ACHN (cell line): ENCODE measurements at places on chromosomes 12 and 14.

DNA sequence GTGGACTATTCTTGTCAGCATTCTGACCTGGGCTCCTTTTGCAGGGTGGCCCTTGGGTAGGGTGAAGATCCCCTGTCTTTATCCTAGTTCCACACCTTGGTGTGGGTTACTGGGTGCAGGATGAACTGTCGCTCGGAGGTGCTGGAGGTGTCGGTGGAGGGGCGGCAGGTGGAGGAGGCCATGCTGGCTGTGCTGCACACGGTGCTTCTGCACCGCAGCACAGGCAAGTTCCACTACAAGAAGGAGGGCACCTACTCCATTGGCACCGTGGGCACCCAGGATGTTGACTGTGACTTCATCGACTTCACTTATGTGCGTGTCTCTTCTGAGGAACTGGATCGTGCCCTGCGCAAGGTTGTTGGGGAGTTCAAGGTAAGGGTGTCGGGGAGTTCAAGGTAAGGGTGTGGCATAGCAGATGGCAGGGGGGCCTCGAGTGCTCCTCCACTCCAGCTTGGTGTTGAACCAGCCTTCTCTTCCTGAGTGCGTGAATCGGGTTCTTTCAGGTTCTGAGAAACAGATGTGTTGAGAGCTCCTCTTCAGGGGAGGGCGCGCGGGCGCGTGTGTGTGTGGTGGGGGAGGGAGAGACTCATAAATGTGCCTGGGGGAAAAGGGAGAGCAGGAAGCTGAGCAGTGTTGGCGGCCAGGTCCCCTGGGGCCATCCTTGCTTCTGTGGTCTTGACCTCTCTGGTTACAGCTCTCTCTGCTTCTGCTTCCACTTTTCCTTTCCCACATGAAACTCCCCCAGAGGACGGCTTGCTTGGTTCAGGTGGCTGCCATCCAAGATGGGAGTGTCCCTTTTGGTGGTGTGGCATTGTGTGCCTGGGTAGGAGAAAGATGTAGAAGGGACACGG lies 4.0 kb downstream of the ATG101 start:
- DNase-seq = no peak

DNA sequence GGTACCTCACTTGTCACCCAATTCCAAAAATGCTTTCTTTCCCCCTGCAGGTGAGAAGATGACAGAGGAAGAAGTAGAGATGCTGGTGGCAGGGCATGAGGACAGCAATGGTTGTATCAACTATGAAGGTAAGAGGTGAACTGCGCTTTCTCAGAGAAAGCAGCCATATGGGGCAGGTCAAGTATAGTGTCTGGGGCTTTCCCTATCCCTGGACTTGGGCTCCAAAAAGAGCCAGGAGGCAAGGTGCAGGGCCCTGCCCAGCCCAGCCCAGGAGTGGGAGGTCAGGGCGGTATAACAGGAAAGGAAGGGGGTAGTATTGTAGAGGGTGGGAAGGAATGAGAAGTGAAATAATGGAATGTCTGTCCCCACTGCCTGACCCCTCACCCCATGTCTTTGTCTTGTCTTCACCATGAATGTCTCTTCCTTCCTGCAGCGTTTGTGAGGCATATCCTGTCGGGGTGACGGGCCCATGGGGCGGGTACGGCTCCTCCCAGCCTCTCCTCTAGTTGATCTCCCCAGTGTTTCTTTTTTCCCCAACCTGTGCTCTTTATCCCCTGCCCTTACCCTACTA lies 2.1 kb downstream of the MYL6 start:
- no peak for DNase-seq

DNA sequence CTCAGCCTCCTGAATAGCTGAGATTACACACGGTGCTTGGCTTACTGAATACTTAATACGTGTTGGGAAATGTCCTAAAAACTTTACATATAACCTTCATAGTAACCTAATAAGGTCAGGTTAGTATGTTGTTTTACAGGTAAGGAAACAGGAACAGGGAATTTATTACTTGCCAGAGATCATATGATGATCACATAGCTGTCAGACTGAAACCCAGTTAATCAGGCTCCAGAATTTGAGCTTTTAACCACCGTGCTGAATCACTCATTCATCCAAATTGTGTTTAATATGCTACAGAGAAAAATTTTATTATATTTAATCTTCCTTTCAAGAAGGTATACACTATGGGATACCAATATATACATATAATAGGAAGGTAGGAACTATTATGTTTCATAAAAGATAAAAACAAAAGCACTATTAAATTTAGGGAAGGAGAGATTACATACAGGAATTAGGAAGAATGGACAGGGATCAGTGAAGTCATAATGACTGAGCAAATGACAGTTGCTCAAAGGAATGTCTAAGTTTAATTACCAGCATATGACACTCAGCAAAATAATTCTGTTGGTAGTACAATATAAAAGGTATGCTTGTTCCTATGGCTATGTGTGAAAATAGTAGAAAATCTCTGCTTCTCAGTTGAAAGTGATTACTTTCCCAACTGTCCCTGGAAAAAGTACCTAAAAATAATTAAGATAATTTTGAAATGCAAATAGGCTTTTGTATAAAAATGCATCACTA lies 59.3 kb downstream of the HEATR5A start:
- no peak for DNase-seq

DNA sequence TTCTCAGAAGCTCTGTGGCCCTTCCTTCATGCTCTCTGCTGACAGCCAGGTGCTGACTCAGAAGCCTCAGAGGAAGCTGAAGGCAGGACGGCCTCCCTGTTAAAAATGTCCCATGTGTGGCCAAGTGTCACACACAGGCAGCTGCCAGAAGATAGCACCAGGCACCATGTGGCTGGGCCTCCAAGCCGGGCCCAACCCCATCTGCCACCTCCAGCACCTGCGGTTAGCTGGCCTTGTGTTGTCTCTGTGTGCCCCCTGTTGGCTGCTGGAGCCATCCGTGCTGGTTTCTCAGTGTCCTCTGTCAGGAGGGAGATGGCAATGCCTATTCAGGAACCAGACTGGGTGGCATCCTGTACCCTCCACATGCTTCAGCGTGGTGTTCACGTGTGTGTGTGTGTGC lies 63.2 kb downstream of the TSPAN11 start:
- peak; percentile 27 for DNase-seq

- no peak for DNase-seq
Measured at GRCh38 chr14:56686416-56686815, 106.8 kb downstream of the TMEM260 start.

DNA sequence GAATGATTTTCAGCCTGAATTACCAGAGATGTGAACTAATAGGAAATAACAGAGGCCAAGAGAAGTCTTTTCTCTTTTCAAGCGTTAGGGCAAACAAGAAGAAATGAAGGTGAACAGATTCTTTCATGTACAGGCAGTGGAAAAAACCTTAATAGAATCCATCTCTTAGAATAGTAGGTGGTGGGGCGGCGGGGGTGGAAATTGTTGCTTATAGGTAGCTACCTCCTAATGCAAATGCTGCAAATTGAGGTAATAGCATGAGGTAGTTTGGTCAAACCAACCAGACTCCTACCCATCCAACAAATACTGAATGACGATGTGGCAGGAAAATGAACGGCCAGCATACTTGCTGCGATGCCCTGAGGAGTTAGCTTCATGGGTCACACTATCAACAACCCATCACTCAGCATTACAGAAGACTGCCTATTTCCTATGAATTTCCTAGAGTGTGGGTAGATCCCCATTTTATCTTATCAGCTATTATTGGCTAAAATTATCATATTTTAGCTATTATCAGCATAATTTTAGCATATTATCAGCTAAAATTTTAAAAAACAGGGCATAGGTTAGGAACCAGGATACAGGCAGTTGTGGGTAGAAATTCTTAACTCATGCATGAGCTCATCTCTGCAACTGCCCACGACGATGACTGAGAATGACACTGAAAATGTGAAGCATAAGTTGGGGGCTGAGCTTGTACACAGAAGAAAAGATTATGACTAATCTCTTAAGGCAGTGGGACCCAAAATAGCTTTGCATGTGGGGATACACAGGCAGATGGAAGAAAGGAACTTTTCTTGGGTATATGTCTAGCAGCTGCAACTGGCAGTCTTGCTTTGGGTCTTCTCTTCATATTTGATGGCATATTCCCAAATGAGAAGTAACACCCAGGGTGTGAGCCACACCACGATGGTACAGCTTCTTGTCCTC lies 68.7 kb downstream of the NIN start:
- no peak for DNase-seq

DNA sequence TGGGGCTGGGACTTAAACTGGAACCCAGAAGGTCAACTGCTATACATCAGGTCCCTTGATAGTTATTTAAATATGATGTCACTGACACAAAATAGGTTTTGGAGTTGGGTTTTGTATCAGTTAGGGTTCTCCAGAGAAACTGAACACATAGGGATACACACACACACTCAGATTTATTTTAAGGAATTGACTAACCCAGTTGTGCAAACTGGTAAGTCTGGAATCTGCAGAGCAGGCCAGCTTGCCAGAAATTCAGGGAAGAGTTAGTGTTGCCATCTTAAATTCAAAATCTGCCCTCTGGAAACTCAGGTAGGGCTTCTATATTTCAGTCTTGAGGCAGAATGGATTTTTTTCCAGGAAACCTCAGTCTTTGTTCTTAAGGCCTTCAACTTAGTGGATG lies 36.9 kb downstream of the MAPK1IP1L start:
- no peak for DNase-seq

DNA sequence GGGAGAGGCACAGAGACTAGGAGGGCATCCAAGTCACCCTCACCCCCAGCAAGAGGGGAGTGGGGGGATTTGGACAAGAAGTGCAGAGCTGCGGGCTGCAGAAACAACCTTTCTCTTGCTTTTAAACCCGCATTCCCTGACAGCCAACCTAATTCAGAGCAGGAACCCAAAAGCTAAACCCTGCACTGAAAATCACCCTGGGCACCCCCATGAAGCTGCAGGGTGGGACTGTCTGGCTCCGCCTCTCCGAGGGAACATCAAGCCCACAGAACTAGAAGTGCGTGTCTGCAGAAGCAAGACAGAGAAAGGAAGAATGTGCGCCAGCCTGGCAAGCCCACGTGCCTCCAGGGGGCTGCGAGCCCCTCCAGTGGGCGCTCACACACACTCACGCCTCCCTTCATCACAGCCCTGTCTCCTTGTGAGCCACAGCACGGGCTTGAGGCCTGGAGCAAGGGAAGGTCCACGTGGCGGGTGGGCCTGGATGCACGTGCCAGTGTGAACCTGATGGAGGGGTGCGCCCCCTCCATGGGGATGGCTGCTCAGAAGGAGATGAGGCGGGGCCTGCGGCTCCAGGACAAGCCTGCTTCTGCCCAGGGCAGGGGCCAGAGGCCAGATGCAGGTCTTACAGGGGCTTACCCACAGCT lies 27.8 kb upstream of the PNMA1 start:
- DNase-seq = no peak

DNA sequence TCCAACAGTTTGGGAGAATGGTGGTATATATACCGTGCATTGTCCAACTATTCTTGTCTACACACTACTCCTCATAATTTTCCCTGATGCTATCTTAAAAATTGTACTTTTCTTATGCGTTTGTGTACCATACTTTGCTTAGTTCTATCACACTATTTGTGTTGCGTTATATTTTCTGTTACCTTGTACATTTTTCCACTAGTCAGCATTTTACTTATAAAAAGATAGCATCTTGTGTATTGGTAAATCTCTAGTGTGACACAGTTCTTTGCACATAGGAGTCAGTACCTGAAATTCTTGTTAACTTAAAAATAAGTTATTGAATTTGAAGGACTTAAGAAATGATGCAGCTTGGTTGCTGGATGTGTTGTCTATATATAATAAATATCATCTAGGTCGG lies 201.8 kb upstream of the LMO3 start:
- DNase-seq = no peak

GRCh38 chr12:2902272-2902880 lies 11.7 kb downstream of the TULP3 start:
- no peak for DNase-seq

- DNase-seq = no peak
Measured at GRCh38 chr12:111581434-111582132, 17.5 kb downstream of the ATXN2 start.

DNA sequence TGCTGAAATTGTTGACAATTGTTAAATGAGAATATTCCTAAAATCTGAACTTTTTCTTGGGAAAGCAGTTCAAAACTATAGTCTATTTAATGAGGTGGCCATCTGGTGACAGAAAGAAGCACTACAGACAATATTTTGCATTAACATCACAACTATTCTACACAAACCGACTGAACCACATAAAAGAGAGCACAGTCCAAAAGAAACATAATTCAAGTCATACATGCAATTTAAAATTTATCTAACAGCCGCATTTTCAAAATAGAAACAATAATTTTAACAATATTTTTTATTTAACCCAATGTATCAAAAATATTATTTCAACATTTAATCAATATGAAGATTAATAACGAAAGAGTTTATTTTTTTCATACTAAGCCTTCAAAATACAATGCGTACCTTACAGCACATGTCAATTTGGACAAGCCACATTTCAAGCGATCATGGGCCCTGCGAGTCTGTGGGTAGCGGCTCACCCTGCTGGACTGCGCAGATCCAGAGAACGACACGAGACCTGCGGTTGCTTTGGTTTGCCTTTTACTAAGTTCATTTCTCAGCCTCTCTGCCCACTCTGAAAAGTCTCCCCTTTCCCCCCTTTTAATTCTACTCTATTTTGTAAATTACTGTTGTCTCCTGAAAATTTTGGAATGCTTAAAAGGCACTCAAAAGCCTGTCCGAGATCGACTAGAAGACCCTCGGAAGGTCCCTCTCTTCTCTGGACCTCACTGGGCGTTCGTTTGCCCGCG lies 947 bp upstream of the LRRC9 start:
- DNase-seq = peak; percentile 22

- DNase-seq = peak; percentile 22
Measured at GRCh38 chr12:12010277-12011039, 60.3 kb upstream of the BCL2L14 start.

GRCh38 chr14:65594153-65594881 lies 181.8 kb downstream of the FUT8 start:
- no peak for DNase-seq

DNA sequence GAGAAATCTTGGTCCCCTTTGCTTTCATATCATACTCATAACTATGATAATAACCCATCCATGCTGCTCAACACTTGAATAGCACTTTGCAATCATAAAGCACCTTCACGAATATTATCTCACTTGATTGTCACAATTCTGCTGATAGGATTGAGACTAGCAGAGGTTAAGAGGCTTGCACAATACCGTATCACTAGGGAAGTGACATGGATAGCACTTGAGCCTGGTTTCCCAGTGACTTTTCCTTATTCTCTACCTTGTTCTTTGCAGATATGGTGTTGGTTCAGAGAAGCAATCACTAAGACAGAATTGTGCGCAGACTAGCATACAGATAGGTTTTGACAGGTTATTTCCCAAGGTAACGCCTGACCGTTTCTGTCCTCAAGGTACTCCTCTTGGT lies 186.6 kb upstream of the GZMB start:
- no peak for DNase-seq

- DNase-seq = no peak
Measured at GRCh38 chr12:121196902-121197301, 13.0 kb upstream of the P2RX4 start.

GRCh38 chr14:86501611-86502010 lies 971.7 kb downstream of the FLRT2 start:
- DNase-seq = no peak

DNA sequence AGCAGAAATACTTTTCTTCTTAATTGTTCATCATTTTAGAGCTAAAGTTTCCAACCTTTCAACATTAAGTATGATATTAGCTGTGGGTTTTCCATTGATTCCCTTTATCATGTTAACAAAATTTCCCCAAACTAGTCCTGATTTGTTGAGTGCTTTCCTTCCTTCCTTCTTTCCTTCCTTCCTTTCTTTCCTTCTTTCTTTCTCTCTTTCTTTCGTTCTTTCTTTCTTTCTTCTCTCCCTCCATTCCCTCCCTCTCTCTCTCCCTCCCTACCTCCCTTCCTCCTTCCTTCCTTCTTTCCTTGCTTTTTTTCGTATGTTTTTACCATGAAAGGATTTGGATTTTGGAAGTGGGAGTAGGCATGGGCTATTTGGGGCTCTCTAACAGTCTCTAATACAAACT lies 133.5 kb downstream of the LMNTD1 start:
- no peak for DNase-seq
